ENCODE measurements at places on chromosomes 2 and 18.

DNA sequence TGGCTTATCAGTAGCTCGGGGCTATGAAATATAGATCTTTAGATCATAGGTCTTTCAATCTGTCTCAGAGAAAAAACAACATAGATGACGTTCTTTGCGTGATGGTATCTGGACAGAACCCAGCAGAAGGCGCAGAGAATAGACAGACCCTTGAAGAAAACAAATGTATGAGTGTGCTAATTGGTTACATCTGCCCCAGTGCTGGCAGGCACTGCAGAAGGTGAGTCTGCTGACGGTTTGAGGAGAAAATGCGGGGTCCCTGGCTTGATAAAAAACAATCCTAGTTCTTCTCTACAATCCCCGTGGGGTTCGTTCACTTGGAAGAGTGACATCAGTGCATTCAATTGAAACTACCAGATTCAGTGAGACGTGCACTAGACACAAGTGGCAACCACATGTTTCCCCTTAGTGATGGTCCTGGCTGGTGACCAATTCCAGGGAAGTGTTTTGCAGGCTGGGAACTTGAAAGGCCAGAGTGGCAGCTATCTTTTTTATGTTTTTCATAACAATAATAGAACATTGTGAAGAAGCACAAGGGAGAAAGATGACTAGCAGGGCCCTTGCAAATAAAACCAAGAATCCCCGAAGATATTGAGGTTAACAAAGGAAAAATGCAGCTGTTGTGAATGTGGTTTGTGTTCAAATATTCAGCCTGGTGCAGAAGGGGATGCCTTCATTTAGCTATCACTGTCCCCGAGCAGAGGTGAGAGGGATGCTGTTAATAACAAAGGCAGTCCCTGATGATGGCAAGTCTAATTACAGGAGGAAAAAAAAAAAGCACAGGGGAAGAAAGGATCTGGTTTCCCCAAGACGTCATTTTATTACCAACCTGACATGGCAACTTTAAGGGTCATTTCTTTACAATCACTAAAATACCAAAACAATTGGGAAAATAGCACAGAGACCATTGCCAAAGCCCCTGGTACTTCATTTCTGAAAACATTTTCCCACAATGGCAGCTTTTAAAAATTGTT, 337.6 kb upstream of the FIGN start:
- no peak for DNase-seq

- no peak for DNase-seq
Measured at GRCh38 chr2:100909534-100910081, 89.7 kb downstream of the NPAS2 start.

DNA sequence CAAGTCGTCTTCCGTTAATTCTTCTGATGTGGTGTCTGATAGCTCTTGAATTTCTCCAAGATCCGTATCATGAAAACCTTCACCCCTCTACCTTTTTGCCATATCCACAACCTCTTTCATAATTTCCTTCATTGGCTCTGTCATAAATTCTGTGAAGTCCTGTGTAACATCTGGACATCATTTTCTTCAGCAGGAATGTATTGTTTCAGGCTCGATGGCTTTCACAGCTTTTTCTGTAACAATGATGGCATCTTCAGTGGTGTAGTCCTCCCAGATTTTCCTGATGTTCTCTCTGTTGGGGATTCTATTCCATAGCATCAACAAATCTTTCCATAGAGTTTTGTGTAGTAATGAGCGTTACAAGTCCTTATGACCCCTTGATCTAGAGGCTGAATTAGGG, 114.2 kb upstream of the EML6 start:
- DNase-seq = no peak

DNA sequence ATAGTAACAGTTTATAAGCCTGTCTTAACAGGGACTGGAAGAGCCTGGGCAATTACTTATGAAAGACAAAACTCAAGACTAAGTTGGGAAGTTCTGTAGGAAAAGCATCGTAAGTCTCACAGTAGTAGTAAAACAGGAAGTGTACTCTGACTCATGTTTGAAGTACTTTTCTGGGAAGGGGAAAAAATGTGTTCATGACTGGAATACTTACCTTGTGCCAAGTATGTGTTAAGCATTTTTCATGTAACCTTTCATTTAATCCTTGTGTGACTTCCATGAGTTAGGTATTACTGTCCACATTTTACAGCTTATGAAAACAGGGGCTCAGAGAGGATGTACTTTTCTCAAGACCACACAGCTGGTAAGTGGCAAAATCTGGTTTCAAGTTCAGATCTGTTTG, 13.7 kb upstream of the SKOR2 start:
- no peak for DNase-seq

- no peak for DNase-seq
Measured at GRCh38 chr2:121831841-121832240, 76.4 kb downstream of the TSN start.

DNA sequence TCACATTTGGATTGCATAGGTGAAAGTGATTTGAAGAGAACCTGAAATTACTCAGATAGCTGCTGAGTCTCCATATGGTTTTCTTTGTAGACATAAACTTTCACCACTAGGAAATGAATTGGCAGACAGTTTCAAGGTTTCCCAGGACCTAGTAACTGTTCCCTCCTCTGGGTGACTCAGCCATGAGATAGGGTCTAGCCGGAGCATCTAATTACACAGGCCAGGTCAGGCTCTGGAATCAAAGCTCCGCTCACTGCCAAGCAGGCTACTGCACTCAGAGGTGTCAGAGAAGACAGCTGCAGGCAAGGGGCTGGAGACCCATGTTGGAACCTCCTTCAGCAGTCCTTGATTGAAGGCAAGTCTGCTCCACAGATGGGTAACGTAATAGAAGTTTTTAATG, 429.2 kb downstream of the TNS1 start:
- no peak for DNase-seq

GRCh38 chr2:212777020-212777491, 238.5 kb upstream of the ERBB4 start:
- no peak for DNase-seq

- no peak for DNase-seq
Measured at GRCh38 chr2:25310965-25311864, 30.5 kb downstream of the DNMT3A start.

DNA sequence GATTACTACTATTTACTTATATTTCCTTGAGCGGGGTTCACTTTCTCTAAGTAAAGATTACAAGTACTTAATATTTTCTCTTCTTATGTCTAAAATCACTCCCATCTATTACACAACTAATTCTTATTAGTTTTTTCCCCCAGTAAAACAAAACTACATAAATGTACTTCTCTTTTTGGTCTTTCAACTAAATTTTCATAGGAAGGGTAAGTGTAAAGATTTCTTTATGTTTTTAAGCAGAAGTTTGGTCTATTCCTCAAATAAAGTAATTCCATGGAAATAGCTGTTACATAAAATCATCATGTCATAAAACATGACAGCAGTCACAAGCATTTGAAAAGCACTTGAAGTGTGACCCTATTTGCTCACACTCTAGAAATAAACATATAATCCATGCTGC, 249.0 kb downstream of the ZEB2 start:
- DNase-seq = no peak

- no peak for DNase-seq
Measured at GRCh38 chr2:152529420-152530115, 187.7 kb downstream of the PRPF40A start.

Data from stimulated activated CD8-positive, alpha-beta memory T cell treated with anti-CD3 and anti-CD28 coated beads, Interleukin-4, amount 100 ng/mL, for 1 hour (primary cell).